ENCODE measurements at places on chromosomes 6 and 20.

DNA sequence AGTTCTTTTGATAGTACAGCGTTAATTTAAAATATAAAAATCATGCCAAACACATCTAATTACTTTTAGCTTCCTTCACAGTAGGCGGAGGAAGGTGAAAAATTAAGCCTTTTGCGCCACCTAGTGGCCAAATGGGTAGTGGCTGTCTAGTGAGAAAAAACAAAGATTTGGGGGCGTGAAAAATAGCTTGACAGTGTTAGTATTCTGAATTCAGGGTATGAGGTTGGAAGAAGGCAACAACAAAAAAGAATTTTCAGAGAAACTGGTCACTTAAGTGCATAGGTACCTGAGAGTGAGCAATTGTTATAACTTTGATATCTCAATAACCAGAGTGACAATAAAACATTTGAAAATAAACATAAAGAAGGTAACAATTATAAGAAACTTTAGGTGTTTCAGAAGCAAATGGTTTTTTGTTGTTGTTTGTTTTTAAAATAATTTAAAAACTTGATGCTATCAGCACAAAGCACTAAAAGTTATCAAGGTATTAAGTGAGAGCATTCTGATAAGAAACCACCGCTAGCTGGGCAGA lies 14.3 kb downstream of the PSMB9 start:
- H3K27ac ChIP-seq: no peak overlapping the region
- peaks cover 11% of the 10 kb centered on the region for H3K4me1 ChIP-seq
- DNase-seq: peak; percentile 84
- H3K36me3 ChIP-seq: no peaks in the 10 kb centered on the region
- H3K4me3 ChIP-seq: no peak overlapping the region

DNA sequence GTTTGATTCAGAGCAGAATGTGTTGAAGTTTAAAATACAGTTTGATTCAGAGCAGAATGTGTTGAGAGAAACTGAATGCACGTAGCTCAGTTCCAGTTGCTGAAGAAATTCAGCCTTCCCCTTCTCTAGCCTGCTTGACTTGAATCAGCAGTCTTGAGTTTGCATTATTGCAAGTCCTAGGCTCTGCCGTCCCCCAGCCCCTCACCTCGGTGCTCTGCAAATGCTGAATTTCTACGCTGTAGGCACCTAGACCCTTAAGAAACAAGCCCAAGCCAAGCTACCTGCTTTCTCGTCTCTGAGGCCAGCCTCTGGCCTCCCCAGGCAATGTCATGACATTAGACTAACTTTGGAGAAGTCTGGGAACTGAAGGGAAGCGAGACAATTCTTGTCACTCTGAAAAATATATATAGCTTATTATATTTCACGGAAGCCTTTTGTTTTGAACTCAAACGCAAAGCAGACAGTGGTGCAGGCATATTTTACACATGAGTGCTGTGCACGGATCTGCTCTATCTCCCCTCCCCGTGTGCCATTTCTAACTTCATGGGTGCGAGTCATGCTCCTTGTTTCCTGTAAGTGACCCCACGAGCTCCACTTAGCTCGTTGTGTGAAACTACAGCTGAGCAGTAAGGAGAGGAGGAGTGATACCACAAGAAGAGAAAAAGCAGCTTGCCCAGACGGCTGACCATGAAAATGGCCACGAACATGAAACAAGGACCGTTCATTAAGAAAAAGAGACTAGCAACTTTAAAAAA lies 71.4 kb upstream of the DUSP22 start:
- no peak overlapping the region for H3K27ac ChIP-seq
- H3K27me3 ChIP-seq: peaks cover 4% of the 10 kb centered on the region
- no peak for DNase-seq
- peaks cover 8% of the 10 kb centered on the region for H3K4me1 ChIP-seq
- H3K4me3 ChIP-seq: no peak overlapping the region
- no peaks in the 10 kb centered on the region for H3K36me3 ChIP-seq

- no peak overlapping the region for H3K27ac ChIP-seq
- no peak for DNase-seq
- no peaks in the 10 kb centered on the region for H3K4me1 ChIP-seq
- no peak overlapping the region for H3K4me3 ChIP-seq
- peaks cover 8% of the 10 kb centered on the region for H3K27me3 ChIP-seq
These were observed 91.6 kb downstream of the PSMG4 start for GRCh38 chr6:3350252-3350796.

DNA sequence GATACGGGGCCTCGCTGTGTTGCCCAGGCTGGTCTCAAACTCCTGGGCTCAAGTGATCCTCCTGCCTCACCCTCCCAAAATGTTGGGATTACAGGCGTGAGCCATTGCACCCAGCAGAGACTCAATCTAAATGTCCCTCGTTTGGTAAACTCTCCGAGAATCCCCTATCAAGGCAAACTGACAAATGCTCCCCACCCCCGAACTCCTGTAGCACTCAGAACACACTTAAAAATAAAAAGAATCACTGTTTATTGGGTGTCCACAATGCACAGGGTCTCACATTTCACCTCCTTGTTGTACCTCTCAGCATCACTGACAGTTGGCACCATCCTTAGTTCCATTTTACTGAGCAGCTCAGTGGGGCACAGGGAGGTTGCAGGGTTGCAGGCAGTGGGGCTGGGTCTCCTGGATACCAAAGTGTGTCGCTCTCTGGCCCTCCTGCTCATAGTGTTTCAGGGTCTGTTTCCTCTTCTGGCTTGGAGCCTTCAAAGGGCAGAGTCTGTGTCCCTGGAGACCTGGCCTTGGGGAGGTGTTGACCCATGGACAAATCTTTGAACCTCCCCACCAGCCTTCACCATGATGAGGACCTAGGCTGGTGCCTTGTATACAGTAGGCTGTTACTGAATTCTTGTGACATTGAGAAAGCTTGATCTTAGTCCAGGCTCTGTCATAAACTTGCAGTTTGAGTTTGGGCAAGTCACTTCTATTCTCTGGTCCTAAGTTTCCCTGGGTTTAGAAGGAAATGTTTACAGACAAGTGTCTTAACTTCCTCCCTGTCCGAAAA lies 8.5 kb upstream of the SRC start:
- H3K27ac ChIP-seq: no peak overlapping the region
- peak overlapping the region; percentile 21 for H3K4me3 ChIP-seq
- H3K4me1 ChIP-seq: peaks cover 19% of the 10 kb centered on the region
- peaks cover under 1% of the 10 kb centered on the region for H3K27me3 ChIP-seq
- no peak for DNase-seq

GRCh38 chr6:85273046-85273445 lies 176.8 kb upstream of the NT5E start:
- no peaks in the 10 kb centered on the region for H3K4me1 ChIP-seq
- H3K27me3 ChIP-seq: no peaks in the 10 kb centered on the region
- no peak overlapping the region for H3K4me3 ChIP-seq
- H3K27ac ChIP-seq: no peak overlapping the region

DNA sequence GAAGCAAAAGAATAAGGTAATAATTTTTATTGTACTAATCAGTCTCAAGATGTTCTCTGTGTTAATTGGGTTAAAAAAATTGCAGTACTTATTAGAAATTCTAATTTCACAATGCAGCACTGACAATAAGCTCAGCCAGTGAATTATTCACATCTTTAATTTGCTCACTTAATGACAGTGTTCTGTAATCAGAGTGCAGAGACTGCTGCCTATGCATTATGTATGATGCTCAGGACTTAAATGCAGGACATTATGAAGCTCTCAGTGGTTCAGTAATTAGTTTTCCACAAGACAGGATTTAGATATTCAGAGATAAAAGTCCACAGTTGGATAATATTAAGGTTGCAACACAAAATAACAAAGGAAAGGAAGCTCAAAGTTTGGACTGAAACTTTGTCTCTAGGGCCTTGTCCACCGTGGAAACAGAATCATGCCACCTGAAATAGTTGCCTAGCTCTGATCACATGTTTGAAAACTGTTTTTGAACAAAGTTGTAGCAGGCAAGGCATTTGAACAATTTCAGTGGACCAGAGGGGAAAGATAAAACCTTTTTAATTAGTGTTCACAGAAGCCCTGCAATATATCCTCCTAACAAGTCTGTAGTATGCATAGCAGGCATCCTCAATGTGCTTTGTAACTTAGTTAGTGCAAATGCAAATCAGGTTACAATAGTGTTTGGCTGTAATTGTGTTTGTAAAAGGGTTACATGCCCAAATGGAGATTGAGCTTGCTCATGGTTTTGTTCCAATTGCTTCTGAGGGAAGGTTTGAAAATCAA lies 23.7 kb upstream of the MMS22L start:
- H3K4me1 ChIP-seq: no peaks in the 10 kb centered on the region
- H3K36me3 ChIP-seq: no peaks in the 10 kb centered on the region
- no peak overlapping the region for H3K4me3 ChIP-seq
- peaks cover 5% of the 10 kb centered on the region for H3K27me3 ChIP-seq

GRCh38 chr20:37598100-37598543 lies 70.4 kb upstream of the BLCAP start:
- no peak for DNase-seq
- no peak overlapping the region for H3K27ac ChIP-seq
- H3K36me3 ChIP-seq: no peaks in the 10 kb centered on the region
- H3K4me1 ChIP-seq: no peaks in the 10 kb centered on the region

DNA sequence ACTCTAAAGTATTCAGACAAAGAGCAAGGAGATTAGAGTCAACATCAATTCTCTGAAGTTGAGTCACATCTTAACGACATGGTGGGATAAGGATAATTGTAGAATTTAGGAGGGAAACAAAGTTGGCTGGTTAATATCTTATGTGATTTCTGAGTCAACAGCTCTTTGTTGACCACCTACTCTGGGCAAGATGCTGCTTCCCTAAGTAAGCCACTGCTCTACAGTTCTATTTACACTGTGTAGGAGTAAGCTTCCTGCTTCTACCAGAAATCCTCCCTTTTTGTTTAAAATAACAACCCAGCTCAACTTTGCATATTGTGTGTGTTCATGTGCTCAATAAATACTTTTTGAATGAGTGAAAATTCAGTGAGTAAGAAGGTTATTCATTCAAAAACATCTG lies 3.1 kb downstream of the HS3ST5 start:
- peaks cover 5% of the 10 kb centered on the region for H3K27me3 ChIP-seq
- H3K4me1 ChIP-seq: no peaks in the 10 kb centered on the region
- no peak overlapping the region for H3K27ac ChIP-seq
- H3K4me3 ChIP-seq: no peak overlapping the region

- H3K4me1 ChIP-seq: peaks cover 22% of the 10 kb centered on the region
- DNase-seq: no peak
- H3K27ac ChIP-seq: no peak overlapping the region
- peaks cover 9% of the 10 kb centered on the region for H3K27me3 ChIP-seq
- peak overlapping the region; percentile 74 for H3K4me3 ChIP-seq
These were observed 1.2 kb downstream of the TCFL5 start for GRCh38 chr20:62860391-62860923.

- peaks cover 50% of the 10 kb centered on the region for H3K4me1 ChIP-seq
- peaks cover 3% of the 10 kb centered on the region for H3K36me3 ChIP-seq
- H3K4me3 ChIP-seq: no peak overlapping the region
- DNase-seq: no peak
These were observed 28.8 kb upstream of the TULP4 start for GRCh38 chr6:158283304-158283980.

- H3K4me3 ChIP-seq: no peak overlapping the region
- H3K4me1 ChIP-seq: no peaks in the 10 kb centered on the region
- no peak overlapping the region for H3K27ac ChIP-seq
- DNase-seq: no peak
These were observed 14.2 kb upstream of the SHLD1 start for GRCh38 chr20:5735845-5736510.

DNA sequence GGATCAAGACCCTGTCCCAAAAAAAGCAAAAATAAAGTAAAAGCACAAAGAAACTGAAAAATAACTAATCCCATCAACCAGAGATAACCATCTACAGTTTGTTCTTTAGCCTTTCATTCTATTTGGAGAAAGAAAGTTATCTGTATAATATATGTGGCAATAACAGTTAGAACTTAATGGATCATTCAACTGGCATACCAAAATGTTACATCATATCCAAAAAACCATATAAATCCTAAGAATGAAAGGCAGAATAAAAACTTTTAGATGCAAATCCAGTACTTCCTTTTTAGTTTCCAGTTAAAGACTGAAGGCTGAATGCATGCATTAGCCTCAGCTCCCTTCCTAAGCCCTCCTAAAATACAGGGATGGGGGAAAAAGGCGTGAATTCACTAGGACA lies 25.2 kb downstream of the ILRUN start:
- no peaks in the 10 kb centered on the region for H3K36me3 ChIP-seq
- peaks cover 10% of the 10 kb centered on the region for H3K27me3 ChIP-seq
- peak overlapping the region; percentile 98 for H3K27ac ChIP-seq
- H3K4me1 ChIP-seq: peaks cover 86% of the 10 kb centered on the region
- DNase-seq: no peak
- peak overlapping the region; percentile 74 for H3K4me3 ChIP-seq

- peaks cover 2% of the 10 kb centered on the region for H3K4me1 ChIP-seq
- H3K27me3 ChIP-seq: peaks cover 2% of the 10 kb centered on the region
- H3K27ac ChIP-seq: no peak overlapping the region
- no peaks in the 10 kb centered on the region for H3K36me3 ChIP-seq
These were observed 7.8 kb upstream of the LCA5 start for GRCh38 chr6:79544939-79545450.

GRCh38 chr6:143136647-143137046 lies 76.0 kb downstream of the AIG1 start:
- peaks cover 14% of the 10 kb centered on the region for H3K36me3 ChIP-seq
- no peak for DNase-seq

DNA sequence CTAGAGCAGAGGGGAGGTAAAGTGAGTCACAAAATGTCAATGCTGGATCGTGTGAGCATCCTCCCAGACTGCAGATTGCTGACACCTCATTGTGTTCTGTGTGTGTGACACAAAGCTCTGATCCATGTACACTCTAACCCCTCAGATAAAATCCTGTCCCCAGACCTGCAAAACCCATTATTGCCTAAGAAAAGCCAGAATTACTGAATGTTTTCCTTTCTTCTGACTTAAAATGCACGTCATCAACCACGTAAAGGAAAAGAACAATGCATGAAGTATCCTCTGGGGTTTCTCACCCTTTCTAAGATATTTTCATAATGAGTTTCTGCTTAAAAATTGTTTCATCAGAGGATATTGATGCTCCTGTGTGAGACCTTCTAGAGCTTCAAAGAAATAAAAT lies 218.0 kb upstream of the PREP start:
- H3K4me1 ChIP-seq: peaks cover 6% of the 10 kb centered on the region
- no peaks in the 10 kb centered on the region for H3K36me3 ChIP-seq
- H3K4me3 ChIP-seq: no peak overlapping the region
- H3K27me3 ChIP-seq: no peaks in the 10 kb centered on the region
- DNase-seq: peak; percentile 12
